Fibroblast of the aortic adventitia (primary cell): ENCODE measurements at places on chromosomes 2 and 18.

- DNase-seq, result peak; percentile 58
Observed at GRCh38 chr2:75503048-75503607, 57.6 kb downstream of the EVA1A start.

- peak; percentile 69 for DNase-seq
Observed at GRCh38 chr2:178863856-178864620, 56.8 kb upstream of the TTN start.

GRCh38 chr18:63603772-63604171, 16.6 kb downstream of the SERPINB13 start:
- peak; percentile 3 for DNase-seq

DNA sequence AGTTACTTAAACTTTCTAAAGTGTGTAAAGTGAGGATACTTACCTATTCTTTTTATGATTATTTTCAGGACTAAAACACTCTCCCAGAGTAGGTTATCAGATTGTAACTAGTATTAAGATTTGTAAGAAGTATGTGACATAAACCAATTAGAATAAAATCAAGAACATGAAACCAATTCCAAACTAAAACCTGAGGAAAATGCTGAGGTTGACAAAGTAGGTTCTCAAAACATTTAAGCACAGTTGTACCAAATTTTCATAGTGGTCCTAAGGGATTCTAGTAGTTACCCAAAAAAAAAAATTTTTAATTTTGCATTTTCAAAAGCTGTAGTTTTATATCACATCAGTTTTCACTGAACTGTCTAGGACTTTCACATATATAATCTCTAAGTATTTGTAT, 157.3 kb downstream of the MEMO1 start:
- DNase-seq, result no peak

DNA sequence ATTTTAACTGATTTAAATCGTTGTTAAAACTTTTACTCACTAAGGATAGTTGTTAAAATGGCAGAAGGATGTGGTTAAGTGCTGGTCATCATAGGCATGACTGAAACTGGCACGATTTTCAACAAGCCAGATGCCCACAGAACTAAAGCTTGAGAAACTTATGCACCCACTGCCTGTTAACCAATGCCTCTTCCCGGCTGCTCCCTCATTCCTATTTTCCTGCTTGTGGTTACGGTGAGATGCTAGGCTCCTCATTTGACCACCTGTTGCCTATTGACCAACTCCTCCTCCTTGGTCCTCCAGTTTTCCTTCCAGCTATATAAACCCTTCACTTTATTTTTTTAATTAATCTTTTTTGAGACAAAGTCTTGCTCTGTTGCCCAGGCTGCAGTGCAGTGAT, 238.7 kb downstream of the TFCP2L1 start:
- DNase-seq, result no peak

DNA sequence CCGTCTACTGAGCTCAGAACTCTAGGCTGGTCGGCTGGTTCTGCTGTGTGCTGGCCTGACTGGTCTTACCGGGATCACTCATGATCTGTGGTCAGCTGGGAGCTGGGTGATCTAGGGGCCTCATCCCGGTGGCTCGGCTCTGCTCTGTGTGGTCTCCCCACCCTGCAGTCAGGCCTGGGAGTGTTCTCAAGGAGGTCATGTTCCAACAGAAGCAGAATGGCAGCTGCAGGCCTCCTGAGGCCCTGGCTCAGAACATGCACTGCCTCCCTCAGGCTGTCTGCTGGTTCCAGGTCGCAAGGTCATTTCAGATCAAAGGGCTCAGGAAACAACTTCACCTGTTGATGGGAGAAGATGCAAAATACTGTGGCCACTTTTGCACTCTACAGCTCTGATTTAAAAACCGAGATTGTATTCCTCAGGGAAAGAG, 81.1 kb upstream of the RFX8 start:
- no peak for DNase-seq

GRCh38 chr2:109238580-109238979, 109.6 kb downstream of the SH3RF3 start:
- peak; percentile 92 for DNase-seq

DNA sequence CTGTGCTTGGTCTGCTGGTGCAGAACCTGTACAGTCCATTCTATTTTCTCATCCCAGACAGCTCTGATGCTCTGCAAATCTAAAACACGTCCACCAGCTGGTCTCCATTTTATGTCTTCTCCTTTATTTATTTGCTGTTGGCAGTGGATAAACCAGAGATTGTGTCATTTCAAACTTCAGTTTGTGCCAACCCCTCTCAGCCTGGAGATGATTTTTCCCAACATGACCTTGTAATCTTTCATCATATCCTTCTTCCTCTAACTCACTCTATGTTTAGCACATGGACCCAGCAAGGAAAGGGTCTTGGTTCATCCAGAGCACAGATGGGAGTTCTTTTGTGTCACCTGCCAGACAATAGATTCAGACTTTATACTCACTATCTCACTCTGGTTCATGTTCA, 273.2 kb downstream of the MTX2 start:
- no peak for DNase-seq

- DNase-seq, result no peak
Observed at GRCh38 chr18:63890950-63891304, 3.4 kb downstream of the SERPINB2 start.

DNA sequence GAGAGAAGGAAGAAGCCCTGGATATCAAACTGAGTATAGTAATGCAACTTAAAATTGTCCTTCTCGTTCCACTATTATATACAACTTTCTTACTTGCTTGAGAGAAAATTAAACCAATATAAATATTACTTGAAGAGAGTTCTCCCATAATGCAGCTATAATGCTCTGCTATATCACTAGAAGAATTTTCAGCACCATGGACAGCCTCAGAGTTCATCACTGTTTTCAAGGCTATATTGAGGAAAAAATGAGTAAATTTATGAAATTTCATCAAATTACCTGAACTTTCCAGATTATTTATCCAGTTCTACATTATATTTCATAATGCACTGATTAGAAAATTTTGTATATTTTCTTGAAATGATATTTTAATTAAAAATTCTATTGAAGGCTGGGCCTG, 1053.5 kb upstream of the FAM98A start:
- peak; percentile 2 for DNase-seq

DNA sequence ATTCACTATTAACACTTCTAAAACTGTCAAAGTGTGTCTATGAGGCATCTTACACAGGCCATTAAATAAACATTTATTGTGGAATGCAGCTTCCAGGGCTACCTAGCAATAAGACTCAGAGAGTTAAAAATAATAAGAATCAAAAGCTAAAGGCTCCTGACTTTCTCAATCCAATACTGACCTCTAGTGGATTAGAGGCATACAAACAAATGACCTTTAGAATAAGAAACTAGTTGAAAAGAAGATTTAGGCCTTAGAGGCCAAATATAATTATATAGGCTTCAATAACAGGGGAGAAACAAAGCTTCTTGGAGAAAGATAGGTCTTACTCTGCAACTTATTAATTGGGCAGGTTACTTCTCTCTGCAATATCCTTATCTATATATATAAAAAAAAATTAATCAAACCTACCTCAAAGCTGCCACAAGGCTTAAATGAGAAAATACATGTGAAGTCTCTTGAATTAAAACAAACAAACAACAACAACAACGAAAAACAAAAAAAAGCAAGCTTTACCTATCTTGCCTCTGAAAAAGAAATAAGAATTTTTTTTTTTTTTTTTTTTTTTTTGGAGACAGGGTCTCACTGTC, 246.1 kb downstream of the EXOC6B start:
- peak; percentile 81 for DNase-seq

DNA sequence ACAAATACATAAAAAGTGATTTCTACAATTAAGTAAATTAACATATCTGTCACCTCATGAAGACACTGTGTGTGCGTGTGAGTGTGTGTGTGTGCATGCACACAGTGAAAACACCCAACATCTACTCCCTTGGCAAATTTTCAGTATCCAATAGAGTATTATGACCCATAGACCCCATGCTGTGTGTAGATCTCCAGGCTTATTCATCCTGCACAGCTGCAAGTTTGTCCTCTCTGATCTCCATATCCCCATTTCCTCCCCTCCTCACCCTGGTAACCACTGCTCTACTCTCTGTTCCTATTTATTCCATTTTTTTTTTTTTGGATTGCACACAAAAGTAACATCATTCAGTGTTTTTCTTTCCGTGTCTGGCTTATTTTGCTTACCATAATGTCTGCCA, 391.0 kb downstream of the SOX11 start:
- DNase-seq, result no peak

DNA sequence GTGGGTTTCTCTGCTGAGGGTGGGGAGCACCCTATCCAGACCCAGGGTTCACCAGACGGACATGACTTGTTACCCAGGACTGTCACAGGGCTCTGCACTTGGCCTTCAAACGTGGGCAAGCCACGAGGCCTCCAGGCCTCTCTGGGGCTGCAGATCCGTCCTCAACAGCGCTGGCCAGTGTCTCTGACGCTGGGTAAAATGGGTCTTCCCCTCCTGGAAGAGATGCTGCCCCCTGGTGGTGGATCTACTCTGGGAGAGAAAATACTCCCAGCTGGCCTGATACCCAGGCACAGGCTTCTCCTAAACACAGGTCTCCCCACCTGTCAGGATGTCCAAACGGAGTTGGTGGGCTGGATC, 3.7 kb downstream of the GPR17 start:
- DNase-seq, result peak; percentile 89

DNA sequence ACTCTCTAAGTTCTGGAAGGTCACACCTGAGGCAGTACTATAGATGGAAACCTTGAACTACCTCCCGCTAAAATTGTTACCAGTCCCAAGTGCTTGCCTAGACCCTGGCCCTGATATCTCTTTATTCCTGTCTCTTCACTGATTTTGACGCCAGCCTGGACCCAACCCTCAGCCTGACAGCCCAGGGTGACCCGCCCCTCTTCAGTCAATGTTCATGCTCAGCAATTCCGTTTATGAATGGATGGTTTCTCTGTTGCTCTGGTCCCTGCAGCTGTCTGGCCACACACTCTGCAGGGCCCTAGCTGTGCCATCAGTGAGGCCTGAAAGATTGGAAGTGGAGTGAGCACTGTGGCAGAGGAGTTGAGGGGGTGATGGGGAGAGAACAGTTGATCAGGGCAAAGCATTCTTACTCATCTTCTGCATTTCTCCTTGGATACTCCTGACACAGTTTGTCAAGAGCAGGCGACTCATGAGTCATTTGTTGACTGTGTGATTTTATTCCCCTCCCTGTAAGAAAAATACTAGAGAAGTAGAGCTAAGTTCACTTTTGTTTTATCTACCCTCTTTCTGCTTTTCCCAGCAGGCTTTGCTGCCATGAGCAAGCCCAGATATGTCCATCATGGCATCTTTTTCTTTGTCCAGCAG, 46.0 kb downstream of the NPAS2 start:
- DNase-seq, result peak; percentile 54

GRCh38 chr2:70087702-70088597, 673 bp downstream of the PCBP1 start:
- peak; percentile 52 for DNase-seq

DNA sequence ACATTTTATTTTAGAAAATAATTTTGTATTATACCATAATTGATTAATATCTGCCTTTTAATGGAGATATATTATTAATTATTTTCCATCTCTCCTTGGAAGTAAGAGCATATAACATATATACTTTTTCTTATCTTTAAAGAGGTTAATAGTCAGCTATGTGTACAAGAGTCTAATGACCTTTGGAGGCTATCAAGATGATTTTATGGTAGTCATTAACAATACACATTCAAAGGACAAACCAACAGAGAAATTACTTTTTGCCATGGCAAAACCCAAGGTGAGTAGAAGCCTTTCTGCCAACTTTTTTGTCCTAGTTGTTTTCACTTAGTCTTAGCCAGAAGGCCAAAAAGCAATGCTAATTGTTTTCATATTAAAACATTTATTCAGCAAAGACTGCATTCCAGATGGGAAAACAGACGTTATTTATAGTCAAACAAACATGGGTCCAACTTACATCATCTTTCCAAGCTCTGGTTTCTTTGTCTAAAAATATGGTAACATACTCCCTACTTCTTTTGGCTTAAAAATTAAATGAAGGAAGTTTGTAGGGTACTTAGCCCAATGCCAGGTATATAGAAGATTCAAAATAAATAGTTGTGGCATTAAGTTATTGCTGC, 9.6 kb upstream of the DYNC2LI1 start:
- DNase-seq, result peak; percentile 7

DNA sequence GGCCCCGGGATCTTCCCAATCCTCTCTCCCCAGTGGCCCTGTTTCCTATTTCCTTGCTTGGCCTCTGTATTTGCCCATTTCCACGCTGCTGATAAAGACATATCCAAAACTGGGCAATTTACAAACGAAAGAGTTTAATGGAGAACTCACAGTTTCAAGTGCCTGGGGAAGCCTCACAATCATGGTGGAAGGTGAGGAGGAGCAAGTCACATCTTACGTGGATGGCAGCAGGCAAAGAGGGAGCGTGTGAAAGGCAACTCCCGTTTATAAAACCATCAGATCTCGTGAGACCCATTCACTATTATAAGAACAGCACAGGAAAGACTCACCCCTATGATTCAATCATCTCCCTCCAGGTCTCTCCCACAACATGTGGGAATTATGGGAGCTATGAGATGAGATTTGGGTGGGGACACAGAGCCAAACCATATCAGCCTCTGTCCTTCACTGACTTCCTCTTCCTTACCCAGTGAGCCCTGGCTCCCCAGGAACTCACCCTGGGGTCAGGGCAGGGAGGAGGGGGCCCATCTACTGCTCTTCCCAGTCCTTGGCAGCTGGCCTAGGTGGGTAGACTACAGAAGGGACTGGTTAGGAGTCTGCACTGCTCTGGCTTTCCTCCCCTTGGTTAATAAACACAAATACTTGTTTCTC, 105.8 kb upstream of the MYCN start:
- DNase-seq, result no peak

DNA sequence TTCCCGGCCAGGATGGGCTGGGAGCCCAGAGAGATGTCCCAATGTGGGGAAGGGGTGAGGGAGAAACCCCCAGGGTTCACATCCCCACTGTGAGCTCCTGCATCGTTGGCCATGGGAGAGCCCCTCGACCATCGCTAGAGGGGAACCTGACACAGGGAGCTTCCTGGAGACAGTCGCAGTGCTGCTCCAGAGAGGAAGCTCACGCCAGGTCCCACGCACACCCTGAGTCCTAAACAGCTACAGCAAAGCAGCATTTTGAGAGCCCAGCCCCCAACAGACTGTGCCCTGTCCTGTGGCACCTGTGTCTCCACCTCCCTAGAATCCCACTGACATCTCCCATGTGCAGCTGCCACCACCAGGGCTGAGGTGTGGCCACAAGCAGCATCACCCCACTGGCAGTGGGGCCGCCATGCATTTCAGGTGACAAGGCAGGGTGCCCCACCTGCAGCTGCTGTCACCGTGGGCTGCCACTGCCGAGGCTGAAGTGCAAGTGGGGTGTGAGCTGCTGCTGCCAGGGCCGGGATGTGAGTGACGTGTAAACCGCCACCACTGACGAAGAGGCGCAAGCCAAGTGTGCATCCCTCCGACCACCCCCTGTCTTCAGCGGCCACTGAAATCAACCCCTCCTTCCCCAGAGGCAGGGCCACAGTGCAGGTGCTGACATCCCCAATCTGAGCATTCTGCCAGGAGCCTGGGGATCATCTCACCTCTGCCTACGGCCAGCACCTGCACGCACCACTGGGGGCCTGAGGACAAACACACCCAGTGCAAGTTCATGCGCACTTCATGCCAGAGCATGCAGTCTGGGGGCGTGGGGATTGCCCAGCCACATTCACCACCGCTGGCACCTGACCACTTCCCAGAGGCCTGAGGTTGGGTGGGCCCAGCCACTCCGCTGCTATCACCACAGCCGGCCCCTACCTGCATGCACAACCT, 467.7 kb upstream of the SALL3 start:
- DNase-seq, result no peak

- DNase-seq, result no peak
Observed at GRCh38 chr18:13434854-13435253, 216.3 kb downstream of the LDLRAD4 start.

- peak; percentile 72 for DNase-seq
Observed at GRCh38 chr2:196277002-196277401, 105.6 kb upstream of the STK17B start.
